Substantia nigra (tissue), 51 donors: ENCODE measurements at places on chromosomes 7 and 10.

DNA sequence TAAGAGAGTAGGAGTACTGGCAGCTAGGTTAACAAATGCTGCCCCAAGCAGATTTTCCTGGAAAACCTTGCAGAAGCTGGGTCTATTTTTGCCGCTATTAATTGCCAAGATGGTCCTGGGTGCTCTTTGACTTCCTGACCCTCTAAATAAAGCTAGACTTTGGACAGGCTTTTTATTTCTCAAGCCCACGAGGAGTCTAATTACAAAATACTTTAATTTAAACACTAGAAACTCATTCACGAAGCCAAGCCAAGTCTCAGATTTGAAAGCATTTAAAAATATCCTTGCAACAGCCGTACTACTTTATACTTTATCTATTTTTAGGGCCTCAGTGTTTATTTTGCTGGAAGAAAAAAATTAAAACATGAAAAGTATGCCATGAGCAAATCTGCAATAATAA, 45.1 kb downstream of the TMEM26 start:
- DNase-seq = no peak

- DNase-seq = no peak
Measured at GRCh38 chr7:109868215-109868860, 1222.6 kb upstream of the LRRN3 start.

GRCh38 chr7:96596120-96596826, 113.4 kb downstream of the SEM1 start:
- DNase-seq = no peak

DNA sequence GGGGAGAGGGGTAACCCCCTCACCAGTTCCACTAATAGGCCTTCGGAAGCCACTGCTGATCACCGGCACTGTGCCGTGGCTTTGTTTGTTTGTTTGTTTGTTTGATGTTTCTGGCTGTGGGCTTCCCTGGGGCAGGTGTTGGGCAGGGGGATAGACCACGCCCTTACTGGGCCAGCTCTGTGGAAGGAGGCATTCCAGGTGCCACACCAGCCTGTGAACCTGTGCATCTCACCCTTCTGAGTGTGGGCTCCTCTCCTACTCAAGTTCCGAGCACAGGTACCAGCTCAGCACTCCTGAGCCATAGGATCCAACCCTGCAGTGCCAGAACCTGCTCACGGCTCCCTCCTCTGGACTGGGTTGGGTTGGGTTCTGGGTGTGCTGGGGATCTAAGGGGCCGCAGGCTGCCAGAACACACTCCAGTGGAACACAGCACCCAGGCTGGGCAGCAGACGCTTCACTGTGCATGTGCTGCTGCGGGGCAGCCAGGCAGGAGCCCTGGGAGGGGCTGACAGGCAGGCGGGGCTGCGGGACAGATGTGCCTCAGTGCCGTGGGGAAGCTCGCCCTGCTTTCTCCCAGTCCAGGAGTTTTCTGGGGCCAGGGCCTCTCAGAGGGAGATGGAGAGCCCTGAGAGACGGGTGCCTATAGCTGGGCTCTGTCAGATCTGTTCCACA, 1053.9 kb downstream of the CNTNAP2 start:
- no peak for DNase-seq

GRCh38 chr7:47931005-47932004, 17.0 kb downstream of the PKD1L1 start:
- DNase-seq = no peak

DNA sequence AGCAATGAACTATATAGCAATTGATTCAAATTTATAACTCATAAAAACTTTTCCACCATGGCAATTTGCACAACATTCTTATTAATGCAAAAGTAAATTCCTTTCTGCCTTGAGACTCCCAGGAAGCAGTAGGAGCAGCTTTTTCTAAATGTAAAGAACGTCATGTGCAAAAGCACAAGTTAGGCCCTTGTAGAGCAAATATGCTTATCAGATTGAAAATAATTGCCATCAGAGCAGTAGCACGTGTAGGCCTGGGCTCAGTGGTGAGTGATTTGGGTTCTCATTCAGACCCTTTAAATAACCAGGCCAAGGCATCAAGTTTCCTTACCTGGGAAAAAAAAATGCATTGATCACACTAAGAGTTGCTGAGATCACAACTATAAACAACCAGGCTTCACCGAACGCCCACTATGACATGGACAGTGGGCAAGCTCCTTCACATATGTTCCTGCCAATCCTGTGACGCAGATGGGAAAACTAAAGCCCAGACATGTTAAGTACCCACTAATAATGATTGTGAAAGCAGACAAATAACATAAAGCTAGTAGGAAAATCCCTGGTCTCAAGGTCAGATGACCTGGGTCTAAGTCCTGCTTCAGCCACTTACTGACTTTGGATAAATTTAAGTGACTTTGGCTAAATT, 22.1 kb upstream of the SAR1A start:
- DNase-seq = no peak

DNA sequence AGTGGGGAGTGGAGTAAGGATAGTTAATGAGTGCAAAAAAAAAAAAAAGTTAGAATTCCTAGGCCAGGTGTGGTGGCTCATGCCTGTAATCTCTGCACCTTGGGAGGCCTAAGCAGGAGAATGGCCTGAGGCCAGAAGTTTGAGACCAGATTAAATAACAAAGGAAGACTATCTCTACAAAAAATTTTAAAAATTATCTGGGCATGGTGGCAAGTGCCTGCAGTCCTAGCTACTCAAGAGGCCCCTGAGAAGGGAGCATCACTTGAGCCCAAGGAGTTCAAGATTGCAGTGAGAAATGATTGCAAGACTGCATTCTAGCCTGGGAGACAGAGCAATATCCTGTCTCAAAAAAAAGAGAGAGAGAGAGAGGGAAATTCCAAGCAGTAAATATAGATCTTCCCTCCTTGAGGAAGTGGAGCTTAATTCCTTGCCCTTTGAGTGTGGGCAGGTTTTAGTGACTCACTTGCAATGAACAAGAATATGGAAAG, 19.5 kb upstream of the CSTF2T start:
- DNase-seq = no peak

DNA sequence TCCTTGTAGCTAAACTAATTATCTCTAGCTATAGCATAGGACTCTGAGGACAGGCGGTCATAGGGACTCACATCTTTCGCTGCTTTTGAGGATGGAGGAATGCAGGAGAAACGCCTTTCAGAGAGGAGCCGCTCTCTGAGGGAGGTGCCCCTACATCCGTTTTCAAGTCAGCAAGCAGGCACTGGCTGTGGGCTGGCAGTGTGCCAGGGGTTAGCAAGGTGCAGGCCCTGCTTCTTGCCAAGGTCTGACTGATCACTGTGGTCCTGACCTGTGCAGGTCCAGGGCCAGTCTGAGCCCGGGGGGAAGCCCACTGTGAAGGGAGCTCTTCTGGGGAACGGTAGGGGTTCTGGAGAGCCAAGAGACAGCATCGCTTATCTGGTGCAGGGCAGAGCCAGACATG, 89.4 kb downstream of the SH3PXD2A start:
- DNase-seq = no peak

- DNase-seq = no peak
Measured at GRCh38 chr10:131959841-131960240, 21.9 kb downstream of the BNIP3 start.

GRCh38 chr7:132687981-132688383, 111.7 kb upstream of the PLXNA4 start:
- DNase-seq = no peak

GRCh38 chr7:117809958-117810357, 63.3 kb downstream of the CTTNBP2 start:
- no peak for DNase-seq

DNA sequence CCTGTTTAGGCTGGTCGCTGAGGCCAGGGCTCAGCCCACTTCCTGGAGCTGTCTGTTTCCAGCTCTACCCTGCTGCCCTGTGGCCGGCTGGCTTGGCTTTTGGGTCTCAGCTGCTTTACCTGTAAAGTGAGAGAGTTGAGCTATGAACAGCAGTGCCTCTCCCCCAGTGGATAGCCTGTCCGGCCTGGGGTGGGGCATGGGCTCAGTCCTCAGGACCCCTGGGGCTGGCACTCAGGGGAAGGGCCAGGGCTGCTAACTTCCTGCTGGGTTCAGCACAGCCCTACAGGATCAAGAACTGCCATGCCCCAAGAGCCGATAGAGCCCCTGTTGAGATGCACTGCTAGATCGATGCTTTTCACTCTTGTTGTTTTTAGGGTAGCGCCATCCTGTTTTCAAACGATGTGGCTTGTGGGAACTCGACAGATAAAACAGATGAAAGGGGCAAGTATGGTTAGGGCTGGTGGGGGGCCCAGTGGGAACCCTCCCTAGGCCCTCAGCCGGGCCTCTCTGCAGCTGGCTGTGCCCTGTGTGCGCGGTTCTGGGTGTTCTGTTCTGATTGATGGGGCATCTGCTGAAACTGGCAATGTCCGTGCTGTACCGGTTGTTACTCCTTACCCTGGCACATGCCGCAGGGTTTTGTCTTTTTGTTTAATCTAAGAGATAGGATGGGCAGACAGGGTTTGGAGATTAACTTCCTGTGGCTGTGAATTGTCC, 10.0 kb upstream of the SFRP5 start:
- no peak for DNase-seq

DNA sequence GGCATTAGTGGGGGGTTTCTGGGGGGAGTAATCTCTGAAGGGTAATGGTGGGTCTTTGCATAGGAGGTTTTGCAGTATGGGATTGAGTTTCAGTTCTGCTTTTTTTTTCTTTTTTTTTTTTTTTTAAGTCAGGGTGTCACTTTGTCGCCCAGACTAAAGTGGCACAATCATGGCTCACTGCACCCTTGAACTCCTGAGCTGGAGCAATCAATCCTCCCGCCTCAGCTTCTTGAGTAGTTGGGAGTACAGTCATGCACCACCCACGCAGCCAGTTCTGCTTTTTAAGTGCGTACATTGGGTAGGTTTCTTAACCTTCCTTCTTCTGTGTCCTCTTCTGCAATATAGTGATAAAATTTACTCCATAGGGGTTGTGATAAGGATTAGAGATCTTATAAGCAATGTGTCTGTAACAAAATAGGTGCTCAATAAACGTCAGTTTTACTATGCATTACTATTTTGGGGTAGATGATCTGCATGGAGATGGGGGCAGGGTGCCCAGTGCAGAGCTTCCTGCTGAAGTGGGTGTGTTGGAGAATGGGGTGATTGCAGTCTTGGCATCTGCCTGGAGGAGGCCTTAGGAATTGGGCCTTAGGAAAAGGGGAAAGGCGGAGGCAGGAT, 9.6 kb downstream of the KAZALD1 start:
- DNase-seq = no peak

DNA sequence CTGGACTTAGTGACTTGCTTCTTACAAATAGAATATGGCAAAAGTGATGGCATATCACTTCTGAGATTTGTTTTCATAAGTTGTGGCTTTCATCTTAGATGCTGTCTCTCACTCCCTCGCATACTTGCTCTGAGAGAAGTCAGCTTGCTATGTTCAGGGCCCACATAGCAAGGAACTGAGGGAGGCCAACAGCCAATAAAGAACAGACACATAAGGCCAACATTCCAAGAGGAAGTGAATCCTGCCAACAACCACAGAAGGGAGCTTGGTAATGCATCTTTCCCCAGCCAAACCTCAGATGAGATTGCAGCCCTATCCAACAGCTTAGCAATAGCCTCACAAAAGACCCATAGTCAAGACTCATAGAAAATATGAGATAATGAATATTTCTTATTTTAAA, 39.2 kb upstream of the DMTF1 start:
- DNase-seq = no peak

DNA sequence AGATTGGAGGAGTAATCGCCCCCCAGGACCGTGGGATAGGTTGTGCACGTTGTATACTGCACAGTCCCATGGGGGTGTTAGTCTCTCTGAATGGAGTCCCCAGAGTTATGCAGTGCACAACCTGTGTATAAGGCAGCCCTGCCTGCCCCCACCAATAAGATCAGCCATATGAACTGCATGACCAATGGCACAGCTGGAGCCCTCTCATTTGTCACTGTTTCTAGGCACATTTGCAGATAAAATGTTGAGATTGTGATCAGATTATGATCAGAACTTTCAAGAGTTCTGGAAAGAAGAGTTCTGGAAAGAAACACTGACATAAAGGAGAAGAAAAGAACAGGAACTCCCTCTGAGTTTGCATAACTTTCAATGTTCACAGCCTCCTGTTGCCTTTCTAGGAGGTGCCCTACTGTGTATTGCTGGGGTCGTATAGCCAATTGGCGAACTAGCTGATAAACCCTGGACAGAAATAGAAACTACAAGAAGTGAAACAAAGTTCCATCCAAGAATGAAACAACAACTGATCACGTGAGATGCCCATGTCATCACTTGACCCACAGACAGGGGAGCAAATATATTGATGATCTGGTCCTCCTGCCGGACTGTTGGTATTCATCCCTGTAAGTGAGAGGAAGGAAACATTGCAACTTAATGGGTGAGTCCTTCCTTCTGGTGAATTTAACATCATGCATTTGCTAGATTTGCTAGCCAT, 49.6 kb upstream of the TOMM7 start:
- no peak for DNase-seq

DNA sequence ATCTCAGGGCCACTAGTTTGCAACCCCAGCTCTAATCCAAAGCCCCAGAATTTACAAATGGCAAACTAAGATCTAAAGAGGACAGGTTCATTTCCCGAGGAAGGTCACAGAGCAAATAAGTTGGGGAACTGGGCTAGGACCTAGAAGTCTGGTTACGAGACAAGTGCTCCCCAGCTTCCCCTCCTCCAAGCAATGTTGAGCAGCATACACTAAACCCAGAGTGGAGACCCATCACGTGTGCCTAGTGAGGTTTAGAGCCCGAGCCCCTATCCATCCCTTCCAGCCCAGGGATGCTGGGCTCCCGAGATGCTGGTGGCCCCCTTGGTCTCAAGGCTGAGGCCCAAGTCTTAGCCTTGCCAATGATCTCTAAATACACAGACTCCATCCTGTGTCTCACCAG, 209.5 kb upstream of the ZMIZ1 start:
- no peak for DNase-seq

DNA sequence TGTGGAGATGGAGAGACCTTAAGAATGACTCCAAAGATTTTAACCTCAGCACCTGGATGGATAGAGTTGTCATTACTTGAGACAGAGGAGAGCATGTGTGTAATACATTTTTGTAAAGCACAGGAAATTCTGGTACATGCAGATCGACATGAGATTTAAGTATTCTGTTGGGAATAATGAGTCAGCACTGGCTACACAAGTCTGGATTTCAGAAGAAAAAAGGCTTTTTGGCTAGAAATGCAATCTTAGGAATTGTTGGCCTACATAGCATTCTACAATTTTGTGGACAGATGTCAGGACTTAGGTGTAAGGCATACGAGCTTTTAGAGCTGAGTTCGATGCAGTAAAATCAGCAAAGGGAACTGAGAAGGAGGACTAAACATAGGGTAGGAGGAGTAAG, 24.1 kb upstream of the ANKRD30A start:
- no peak for DNase-seq

GRCh38 chr10:11913079-11913641, 90.0 kb downstream of the PROSER2 start:
- no peak for DNase-seq
